Endothelial cell of umbilical vein (primary cell): ENCODE measurements at places on chromosomes 12 and 14. TPM values are rescaled to one million over a fixed set of nuclear protein-coding genes. Genes with fewer than 3 reads are reported as not detected.

The CATSPERB gene
- not detected in 2 replicates for total RNA-seq

- DNase-seq, result no peak
Measured at GRCh38 chr12:131603939-131604795, 106.7 kb upstream of the SFSWAP start.

DNA sequence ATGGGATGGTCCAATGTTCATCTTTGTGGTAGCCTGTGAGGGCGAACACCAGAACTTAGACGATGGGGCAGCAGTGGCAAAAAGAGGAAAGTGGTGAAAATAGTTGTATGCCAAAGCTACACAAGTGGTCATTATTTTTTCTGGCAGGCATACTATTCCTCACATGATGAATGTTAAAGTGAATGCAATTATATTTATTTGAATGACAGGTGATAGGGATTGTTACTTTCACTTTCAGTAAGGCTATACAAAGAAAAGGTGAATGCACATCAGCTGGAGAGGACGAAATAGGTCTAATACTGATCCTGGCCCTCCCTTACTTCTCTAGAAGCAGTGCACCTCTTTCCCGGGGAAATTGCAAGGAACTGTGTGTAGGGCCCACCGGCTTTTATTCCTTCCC, 470.1 kb downstream of the TMTC2 start:
- no peak for DNase-seq

GRCh38 chr14:25516838-25517237, 466.9 kb upstream of the STXBP6 start:
- DNase-seq, result no peak

The DAO gene
- total RNA-seq, result not detected in 2 replicates

The TBX5 gene
- not detected in 2 replicates for total RNA-seq

The TTC7B gene
- 76.5 and 86.4 TPM in 2 replicates for total RNA-seq

The GYS2 gene
- total RNA-seq, result not detected in 2 replicates

DNA sequence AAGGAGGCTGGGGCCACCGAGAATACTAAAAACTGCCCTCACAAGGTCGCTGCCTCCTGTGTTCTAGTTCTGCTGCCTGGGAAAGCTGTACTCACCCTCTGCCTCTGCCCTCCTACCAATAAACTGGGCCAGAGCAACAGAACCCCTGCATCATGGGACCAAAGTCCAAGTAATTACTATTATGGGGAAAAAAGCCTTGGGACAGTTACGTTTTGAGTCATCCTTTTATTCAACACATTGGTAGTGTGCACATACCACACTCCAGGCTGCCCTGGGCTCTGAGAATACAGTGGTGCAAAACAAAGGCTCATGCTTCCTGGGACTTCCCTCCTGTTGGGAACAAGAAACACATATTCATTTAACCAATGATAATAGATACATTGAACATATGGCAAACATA, 49.0 kb downstream of the CACNA1C start:
- DNase-seq, result no peak

The NRL gene
- 0.62 and 0.71 TPM in 2 replicates for total RNA-seq

The TM9SF1 gene
- 58.5 and 60.7 TPM in 2 replicates for total RNA-seq

The CCDC184 gene
- total RNA-seq, result 0.18 TPM in 1 of 2 replicates, not detected in the other

DNA sequence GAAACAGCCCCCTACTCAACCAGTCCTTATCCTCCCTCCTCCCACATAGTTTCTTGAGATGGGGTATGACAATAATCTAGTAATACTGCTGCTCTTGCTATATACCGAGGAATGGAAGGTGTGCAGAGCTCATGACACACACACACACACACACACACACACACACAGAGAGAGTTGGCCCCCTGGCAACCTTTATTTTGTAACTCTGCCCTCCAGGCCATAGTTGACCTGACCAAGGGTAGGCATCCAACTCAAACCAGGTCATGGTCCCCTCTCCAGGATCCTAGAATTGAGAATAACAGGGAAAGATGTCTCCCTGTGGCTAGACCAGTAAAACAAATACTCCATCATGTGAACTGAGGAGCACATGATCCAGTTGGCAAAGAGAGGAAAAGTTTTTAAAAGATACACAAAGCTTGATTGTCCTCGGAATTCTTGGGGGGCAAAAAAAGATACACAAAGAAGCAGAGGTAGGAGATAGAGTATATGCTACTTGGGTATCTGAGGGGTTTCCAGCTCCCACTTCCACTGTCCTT, 11.3 kb downstream of the ERO1A start:
- no peak for DNase-seq

- DNase-seq, result no peak
Measured at GRCh38 chr12:467591-467990, 7.9 kb downstream of the B4GALNT3 start.

DNA sequence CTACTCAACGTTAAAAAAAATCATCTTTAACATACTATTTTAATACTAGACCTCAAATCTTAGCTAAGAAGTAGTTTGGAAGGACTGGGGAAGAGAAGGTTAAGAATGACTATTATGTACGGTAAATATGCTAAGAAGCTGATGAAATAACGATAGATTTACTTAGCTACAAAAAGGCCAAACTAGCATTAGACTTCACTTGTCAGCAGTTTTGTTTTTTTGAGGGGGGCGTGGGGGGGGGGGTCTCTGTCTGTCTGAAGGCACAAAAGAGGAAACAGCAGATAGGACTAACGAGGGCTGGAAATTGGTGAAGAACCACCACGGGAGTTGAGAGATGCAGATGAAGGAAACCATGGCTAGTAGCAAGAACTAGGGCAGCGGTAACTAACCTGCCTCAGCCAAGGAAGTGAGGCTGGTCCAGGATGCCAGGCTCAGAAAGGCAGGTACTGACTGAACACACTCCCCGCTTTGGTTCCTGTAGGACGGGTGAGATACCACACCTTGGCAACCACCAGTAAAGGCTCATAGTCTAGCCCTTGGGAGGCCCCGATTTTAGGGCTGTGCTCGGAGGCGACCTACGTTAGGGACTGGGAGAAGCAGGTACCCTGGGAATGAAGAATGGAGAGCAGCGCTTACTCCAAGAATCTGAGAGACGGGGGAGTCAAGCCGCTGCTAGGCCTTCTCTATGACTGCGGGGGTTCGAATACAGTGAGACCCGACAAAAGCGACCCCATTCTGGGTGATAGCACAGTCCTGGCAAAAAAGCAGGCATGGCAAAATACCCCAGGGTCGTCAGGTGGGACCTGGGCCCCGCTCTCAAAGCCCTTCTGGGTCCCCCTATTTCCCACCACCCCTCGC, 675 bp downstream of the NEDD8 start:
- DNase-seq, result no peak

The SP1 gene
- total RNA-seq, result 56.3 and 57.7 TPM in 2 replicates

DNA sequence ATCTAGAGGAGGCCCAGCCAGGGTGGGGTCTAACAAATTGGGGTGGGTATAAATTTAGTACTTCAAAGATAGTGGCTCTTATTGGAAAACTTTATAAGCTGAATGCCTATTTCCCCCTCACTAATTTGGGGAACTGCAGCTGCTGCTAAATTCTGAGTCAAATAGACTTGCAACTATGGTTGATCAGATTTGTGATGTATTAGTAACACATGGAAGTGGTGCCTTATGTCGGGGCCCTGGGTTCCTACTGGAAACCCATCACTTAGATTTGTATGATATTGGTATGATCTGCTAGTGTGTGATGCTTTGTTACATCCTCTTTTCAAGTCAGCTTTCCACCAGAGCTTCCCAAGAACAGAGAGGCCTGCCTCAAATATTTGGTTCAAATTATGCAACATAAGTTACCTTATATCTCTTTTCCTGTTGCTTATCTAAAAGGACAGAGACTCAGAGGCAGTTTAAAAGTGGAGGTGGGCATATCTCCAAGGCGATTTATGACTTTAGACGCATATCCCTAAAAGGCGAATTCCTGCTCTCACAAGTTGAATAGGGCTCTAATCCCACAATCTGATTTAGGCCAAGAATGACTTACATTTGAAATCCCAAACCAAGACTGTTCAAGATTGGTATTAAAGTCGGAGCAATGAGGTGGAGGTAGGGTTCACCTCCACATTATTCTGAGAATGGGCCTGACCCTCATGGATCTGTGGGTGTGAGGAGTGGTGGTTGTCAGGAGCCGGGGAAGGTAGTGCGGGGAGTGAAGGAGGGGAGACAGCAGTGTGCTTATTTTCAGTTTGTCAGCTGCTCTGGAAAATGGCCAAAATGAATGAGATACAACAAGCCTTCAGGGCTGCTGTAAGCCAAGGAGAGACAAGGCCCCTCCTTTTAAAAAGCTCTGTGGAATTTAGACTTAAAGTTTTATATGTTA, 425.8 kb downstream of the RAD51B start:
- no peak for DNase-seq

- DNase-seq, result no peak
Measured at GRCh38 chr14:87076146-87076545, 916.8 kb downstream of the GALC start.

GRCh38 chr14:103600503-103600902, 28.5 kb upstream of the KLC1 start:
- no peak for DNase-seq

The ENDOU gene
- total RNA-seq, result not detected in 2 replicates

- DNase-seq, result peak; percentile 94
Measured at GRCh38 chr12:94761559-94761958, 111.2 kb upstream of the TMCC3 start.

DNA sequence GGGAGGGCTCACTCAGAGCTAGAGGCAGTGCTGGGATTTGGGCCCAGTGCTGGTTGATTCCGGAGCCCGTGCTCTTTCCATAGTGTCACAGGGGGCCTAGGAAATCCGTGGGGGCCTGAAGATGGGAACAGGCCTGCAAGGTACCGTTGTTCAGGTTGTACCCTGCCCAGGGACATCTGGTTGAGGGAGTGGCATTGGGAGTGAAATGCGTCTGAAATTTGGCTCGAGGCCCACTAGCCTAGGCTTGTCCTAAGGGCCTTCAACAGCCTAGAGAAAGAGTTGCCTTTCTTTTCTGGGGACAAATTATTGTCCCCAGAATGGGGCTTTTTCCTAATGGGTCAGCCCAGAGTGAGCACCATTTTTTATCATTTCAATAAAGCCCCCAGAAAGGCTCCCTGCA, 26.4 kb upstream of the FAM222A start:
- DNase-seq, result no peak

GRCh38 chr12:123532019-123532418, 1.5 kb downstream of the RILPL1 start:
- DNase-seq, result peak; percentile 85

The GLIPR1L1 gene
- not detected in 2 replicates for total RNA-seq

- no peak for DNase-seq
Measured at GRCh38 chr14:65937079-65937959, 524.8 kb downstream of the FUT8 start.

GRCh38 chr12:114656906-114657596, 26.9 kb downstream of the TBX3 start:
- DNase-seq, result no peak

DNA sequence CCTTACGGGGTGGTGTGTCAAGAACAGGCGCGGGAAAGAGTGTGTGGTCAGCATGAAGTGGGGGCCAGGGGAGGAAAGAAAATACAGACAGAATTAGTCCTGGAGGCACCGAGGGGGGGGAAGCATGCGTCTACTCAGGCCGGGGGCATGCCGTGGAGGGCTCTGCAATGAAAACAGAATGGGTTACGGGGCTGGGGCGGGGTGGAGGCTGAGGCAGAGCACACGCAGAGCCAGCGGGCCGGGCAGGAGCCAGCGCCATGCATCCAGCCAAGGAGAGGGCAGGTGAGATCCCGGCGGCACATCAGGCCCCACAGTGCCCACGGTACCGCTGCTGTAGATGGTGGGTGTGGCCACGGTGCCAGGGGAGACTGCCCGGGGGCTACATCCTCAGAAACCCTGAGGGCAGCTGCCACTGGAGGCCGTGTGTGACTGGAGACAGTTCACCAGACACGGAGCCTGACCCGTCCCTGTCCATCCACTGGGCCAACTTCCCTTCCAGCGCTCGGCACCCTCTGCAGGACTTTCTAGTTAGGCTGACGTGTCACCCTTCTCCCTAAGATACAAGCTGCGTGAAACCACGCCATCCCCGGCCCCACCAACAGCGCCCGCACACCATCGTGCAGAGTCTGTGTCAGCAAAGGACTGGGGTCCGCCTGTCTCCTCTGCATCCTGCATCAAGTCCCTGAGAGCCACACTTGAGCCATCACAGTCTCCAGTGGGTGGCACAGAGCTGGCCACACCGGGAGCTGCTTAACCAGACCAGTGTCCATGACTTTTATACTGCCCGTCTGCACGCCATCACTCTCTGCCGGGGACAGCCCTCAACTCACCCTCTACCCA, 87.4 kb downstream of the PIWIL1 start:
- no peak for DNase-seq

The HRK gene
- not detected in 2 replicates for total RNA-seq

DNA sequence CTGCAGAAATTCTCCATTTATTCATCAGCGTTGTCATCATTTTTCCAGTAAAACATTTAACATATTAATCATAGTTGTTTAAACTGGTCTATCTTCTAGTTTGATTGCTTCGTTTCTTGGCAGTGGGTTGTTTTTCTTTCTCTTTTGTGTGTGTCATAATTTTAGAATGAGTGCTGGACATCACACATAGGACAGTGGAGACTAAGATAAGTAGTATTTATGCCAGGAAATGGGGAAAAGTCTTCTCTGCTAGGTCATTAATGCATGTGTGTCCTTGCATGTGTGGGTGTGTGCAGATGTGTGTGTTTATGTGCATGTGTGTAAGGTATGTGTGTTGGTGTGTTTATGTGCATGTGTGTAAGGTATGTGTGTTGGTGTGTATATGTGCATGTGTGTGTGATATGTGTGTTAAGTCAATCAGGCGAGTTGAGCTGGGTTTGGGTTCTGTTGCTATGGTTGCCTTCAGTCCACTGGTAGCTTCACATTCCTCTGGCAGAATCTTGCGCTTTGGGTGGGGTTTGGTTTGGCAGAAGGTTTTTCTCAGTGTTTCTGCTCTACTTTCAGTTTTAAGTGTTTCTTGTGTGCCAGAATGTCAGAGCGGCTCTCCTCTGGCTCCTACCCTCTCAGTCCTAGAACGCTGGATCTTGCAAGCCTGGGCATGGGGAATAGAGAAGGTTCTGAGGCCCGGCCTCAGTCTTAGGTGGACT, 7.8 kb upstream of the ADGRD1 start:
- no peak for DNase-seq
